ENCODE measurements at places on chromosomes 6 and 20.
A peak's percentile ranks its signal among the peaks of the same experiment; 100 is the strongest.

DNA sequence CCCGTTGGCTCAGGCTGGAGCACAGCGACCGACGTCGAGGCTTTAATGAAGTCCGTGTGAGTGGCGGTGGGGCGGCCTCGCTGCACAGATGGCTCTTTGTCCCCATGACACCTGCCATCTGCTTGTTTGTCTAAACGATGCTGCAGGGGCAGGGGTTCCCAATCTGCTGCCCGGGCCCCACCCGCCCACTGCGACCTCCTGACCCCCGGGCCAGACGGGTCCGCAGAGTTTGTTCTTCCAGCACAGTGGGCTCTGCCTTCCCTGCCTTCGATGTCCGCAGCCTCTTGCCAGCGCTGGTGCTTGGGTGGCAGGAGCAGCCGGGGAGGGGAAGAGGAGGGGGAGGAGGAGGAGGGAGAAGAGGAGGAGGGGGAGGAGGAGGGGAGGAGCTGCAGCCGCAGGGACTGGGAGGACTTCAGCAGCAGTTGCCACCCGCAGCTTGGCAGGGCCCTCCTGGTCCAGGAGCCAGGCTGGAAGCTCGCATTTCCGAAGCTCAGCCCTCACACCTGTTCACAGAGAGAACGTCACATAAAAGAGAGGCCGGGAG lies 210.0 kb downstream of the DLL1 start:
- no peak for DNase-seq

- DNase-seq = no peak
These were observed 272.6 kb downstream of the TSHZ2 start for GRCh38 chr20:53244711-53245110.

DNA sequence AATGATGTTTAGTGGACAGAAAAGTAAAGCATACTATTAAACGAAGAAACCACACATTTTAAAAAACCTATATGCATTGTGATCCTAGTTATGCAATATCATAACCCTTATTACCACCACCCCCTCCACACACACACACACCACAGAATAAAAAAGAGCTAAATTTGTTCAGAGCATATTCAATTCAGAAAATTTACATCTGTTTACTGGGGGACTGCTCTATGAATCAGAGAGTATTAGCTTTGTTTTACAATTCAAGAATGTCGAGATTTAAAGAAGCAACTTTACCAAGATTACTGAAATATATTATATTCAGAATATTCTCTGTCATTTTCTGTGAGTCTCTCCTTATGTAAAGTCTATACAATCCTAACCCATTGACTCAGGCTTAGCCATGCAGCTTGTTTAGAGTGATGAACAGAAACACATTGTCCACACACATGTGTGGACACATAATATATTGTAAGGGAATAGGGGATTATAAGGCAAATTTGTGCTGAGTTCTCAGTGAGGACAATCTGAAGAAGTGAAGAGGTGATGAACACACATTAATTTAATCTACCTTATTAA lies 369.6 kb upstream of the MARCKS start:
- no peak for DNase-seq

DNA sequence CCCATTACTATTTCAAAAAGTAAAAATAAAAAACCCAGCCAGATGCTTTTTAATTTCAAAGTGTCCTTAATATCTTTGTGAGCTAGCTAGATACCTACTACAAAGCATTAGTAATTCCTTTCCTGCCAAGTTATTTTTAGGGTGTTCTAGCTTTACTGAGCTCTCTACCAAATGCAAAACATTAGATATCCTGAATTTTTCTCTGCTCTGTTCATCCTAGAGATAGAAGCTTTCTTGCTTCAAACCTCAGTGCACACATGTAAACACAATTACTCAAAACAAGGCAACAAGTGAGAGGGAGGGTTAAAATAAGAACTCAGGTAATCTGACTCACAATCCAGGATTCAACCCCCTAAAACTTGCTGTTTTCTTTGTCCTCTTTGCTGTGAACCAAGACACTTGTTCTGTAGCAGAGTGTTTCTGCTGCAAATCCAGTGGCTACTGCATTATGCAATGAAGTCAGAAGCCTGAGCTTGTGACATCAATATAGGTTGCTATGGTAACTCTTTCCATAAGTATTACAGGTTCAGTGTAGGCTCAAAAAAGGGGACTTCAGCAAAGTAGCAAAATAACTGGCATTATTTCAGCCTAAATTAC lies 72.6 kb upstream of the STXBP5 start:
- no peak for DNase-seq

- DNase-seq = no peak
These were observed 127.0 kb upstream of the MAN1A1 start for GRCh38 chr6:119476554-119476953.

GRCh38 chr6:44738601-44739146 lies 351.2 kb downstream of the CDC5L start:
- DNase-seq = peak; percentile 42

GRCh38 chr6:45661661-45662060 lies 283.9 kb upstream of the SUPT3H start:
- DNase-seq = peak; percentile 86

GRCh38 chr6:47000842-47001241 lies 41.3 kb downstream of the ADGRF1 start:
- no peak for DNase-seq

- peak; percentile 63 for DNase-seq
These were observed 28.5 kb upstream of the SCUBE3 start for GRCh38 chr6:35185302-35185681.

DNA sequence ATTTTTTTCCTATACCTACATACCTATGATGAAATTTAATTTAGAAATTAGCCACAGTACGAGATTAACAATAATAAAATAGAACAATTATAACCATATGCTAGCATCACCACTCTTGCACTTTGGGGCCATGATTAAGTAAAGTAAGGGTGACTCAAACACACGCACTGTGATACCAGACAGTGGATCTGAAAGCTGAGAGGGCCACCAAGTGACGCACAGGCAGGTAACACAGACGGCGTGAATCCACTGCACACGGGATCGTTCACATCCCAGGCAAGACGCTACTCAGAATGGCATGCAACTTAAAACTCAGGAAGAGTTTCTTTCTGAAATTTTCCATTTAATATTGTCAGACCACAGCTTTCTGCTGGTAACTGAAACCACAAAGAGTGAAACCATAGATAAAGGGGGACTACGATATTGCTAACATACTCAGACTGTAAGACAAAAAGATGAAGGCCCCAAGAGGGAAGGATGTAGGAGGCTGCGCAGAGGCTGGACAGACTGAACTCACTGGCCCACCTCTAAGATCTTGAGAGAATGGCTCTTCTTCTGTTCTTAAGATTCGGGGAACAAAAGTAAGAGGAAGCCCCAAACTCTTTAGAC lies 17.9 kb downstream of the RRBP1 start:
- DNase-seq = no peak

GRCh38 chr6:168219804-168220203 lies 99.8 kb downstream of the DACT2 start:
- DNase-seq = no peak

- DNase-seq = no peak
These were observed 137.8 kb downstream of the PREX1 start for GRCh38 chr20:48689874-48690571.

DNA sequence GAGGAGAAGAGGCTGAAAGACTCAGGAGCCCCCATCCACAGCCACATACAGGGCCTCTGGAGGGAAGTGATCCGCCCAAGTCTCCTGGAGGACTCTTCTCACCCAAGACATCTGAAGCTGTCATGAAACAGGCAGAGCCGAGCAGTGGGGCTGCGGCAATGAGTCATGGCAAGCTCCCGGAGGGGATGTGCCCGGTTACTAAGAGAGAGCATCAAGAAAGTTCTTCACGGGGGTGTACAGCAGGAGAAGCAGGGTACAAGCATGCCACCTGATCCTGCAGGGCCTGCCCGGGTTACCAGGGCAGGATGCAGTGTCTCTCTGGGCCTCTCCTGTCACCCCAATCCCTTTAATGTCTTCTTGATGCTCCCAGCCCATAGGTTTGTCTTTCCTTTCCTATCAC lies 21.1 kb downstream of the TRIM26 start:
- peak; percentile 71 for DNase-seq

DNA sequence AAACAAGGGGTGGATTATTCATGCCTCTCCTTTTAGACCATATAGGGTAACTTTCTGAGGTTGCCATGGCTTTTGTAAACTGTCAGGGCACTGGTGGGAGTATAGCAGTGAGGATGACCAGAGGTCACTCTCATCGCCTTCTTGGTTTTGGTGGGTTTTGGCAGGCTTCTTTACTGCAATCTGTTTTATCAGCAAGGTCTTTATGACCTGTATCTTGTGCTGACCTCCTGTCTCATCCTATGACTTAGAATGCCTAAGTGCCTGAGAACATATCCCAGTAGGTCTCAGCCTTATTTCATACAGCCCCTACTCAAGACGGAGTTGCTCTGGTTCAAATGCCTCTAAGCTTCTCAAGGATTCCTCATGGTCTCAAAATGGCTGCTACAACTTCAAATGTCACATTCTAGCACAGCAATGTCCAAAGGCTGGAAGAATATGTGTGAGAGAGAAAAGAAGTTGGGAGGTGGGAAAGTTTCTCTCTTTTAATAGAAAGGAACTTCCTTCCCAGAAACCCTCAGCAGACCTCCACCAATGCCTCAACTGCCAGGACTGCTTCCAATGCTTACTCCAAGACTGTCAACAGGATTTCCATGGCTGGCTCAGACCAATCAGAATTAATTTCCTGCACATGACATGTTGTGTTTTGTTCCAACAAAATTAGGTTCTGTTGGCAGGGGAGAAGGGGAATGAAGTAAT lies 46.6 kb upstream of the SLC9A8 start:
- DNase-seq = no peak

DNA sequence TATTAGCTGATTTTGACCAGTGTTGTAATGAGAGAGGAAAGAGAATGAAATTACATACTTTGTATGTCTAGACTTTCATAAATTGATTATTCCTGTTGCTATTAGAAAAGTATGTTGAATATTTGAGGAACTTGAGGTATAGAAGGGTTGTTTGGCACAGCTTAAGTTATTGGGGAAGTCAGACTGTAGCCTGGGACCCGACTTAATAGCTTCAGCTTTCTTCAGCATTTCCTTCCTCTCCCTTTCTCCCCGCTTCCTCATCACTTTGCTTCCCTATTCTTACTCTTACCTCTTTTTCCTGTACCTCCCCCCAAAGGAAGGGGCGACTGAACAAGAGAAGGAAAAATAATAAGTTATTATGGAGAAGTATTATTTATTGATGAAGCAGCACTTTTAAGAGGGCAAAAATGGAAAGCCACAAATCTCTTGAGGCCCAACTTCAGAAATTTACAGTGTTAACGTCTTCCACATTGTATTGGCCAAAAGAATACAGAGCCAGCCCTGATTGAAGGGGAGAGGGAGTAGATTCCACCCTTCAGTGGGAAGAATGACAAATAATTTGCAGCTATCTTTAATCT lies 7.4 kb downstream of the SENP6 start:
- DNase-seq = no peak

DNA sequence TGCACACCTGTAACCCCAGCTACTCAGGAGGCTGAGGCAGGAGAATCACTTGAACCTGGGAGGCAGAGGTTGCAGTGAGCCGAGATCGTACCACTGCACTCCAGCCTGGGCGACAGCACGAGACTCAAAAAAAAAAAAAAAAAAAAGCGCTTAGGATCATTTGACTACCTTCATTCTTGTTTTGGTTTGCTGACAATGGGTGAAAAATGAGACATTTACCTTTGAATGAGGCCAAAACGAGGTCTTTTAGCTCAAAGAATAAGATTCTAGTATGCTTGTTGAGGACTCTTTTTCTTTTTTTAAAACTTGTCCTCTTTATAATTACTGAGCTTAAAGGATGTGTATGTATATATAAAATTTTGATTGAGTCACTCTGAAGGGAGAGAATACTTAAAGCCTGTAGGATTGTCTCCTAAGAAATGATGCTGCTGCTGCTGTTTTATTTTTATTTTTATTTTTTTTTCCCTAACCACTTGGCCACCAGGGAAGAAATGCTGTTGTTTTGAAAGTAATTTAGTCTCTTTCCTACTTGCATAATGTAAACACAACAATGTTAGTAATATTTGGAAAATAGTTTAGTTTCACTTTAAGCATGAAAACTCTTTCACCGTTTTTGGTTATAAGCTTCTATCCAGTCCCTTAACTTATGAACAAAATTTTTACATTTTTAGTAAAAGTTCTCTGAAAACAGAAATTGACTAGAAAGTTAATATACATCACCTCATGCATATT lies 7.9 kb downstream of the UBR2 start:
- DNase-seq = peak; percentile 27

GRCh38 chr6:20835315-20836010 lies 301.2 kb downstream of the CDKAL1 start:
- no peak for DNase-seq

GRCh38 chr20:46305331-46305972 lies 2.8 kb downstream of the CDH22 start:
- no peak for DNase-seq

DNA sequence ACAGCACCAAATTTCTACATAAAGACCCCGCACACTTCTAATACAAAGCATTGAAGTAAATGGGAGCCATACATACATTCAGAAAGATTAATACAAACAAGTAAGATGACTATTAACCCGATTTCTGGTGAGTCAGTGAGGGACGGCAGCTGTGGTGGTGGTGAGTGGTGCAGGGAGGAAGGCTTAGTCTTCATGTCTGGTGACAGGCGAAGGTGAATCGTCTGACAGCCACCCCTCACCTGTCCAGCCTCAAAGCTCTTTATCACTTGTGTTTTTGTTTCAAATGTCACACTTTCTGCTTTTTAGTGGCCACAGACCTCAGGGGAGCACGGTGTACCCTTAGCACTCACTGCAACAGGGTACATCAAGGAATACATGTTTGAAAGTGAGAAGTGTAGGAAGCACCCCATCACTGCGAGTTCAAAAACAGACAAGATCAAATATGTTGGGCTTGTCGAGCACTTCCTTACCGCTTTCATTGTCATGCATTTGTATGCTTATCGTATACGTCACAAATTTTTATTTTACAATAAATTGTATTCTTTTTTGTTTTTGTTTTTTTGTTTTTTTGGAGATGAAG lies 63.5 kb downstream of the IRF4 start:
- DNase-seq = peak; percentile 24

- DNase-seq = no peak
These were observed 206.9 kb downstream of the LY86 start for GRCh38 chr6:6795393-6795792.

- no peak for DNase-seq
These were observed 154.5 kb upstream of the SCGN start for GRCh38 chr6:25497383-25498040.

- DNase-seq = no peak
These were observed 61.6 kb downstream of the TRDN start for GRCh38 chr6:123575188-123575587.

- peak; percentile 59 for DNase-seq
These were observed 1.3 kb upstream of the UNC5CL start for GRCh38 chr6:41040101-41040939.

- DNase-seq = no peak
These were observed 26.5 kb upstream of the SMOC2 start for GRCh38 chr6:168414336-168415097.

DNA sequence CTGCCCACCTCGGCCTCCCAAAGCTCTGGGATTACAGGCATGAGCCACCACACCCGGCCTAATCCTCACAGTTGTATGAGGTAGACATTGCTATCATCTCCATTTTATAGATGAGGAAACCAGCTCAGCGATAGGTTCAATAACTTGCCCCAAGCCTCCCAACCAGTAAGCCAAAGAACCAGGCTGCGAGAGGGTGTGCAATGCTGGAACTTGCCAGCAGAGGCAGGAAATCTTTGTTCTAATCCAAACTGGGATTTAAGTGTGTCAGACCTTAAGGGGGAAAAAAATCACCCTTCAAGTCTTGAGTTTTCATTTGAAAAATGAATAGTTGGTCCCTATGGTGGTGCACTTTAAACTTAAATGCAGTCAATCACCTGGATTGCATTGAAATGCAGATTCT lies 20.1 kb upstream of the RNGTT start:
- DNase-seq = peak; percentile 51

- DNase-seq = peak; percentile 91
These were observed 41.5 kb upstream of the KCNQ5 start for GRCh38 chr6:72580281-72580940.

- no peak for DNase-seq
These were observed 106.1 kb downstream of the ZMYND8 start for GRCh38 chr20:47250360-47250759.
